ENCODE measurements at places on chromosomes 5 and 9.

GRCh38 chr9:97501972-97502221 is 431 bp downstream of the TMOD1 start:
- no peak for DNase-seq

DNA sequence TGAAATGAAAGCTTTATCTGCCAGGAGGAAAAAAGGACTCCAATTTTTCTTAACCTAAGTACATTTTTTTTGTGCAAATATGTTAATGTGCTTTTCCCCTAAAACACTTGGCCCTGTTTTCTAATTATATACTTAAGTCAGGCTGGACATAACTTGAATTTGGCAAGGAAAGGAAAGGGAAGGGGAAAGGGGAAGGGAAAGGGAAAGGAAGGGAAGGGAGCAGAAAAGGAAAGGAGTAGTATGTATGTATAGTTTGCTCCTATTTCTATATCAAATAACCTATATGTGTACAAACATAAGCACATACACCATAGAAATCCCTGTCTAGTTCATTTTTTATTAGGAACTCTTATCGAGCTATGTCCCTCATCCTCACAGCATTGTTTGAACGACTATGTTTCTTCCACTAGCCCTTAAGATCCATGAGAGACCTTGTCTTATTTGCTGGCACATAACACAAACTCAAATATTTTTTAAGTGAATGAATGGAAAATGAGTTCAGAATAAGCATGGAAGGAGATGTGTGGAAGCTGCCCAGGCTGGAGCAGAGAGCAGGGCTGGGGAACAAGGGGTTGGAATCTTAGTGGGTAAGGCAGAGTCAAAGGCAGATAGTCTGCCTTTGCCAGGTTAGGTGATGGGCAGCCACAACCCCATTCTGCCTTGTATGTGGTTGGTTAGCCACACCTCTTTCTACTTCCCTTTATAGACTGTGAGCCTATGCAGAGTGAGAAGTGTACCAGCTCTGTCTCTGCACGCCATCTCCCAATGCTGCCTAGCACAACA is 70.0 kb downstream of the KLHL3 start:
- DNase-seq = no peak

DNA sequence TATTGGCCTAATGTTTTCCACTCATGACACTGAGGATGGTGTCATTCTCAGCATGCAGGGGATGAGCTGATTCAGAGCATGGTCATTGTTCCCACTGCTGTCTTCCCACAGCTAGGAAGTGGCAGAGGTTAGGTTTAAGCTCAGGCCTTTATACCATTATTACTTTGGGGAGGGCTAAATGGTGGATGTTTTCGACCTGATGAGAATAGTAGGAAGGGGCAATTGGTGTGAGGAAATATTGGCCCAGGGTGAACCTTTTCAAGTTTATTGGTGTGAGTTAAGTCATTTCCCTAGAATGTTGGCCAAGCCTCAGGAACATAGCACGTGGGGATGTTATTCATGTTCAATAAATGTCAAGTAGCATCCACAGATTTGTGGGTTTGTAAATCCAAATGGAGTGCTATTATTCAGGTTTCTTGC is 59.6 kb downstream of the ARHGAP26 start:
- no peak for DNase-seq

- DNase-seq = no peak
These were observed 4.0 kb downstream of the TUT7 start for GRCh38 chr9:86350006-86350760.

- DNase-seq = no peak
These were observed 155.0 kb upstream of the MVB12B start for GRCh38 chr9:126171641-126172040.

DNA sequence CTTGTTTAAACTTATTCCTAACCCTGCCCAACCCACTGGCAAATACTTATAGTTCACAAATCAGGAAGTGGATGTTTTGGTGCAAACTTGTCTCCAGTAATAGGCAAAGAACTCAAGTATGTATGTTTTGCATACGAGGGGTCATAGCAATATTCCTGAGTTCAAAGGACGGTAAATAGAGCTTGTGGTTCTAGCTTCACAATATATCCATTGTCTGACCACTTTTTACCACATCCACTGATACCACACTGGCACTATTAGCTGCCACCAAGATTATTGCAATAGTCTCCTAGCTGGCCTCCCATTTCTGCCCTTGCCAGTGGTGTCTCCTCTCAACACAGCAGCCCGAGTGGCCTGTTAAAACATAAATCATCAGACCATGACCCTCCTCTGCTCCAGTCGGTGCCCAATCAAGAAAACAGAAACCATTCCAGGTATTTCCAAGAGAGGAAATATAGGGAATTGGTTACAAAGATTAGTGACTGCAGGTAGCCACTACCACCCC is 17.0 kb downstream of the GRXCR2 start:
- DNase-seq = no peak

DNA sequence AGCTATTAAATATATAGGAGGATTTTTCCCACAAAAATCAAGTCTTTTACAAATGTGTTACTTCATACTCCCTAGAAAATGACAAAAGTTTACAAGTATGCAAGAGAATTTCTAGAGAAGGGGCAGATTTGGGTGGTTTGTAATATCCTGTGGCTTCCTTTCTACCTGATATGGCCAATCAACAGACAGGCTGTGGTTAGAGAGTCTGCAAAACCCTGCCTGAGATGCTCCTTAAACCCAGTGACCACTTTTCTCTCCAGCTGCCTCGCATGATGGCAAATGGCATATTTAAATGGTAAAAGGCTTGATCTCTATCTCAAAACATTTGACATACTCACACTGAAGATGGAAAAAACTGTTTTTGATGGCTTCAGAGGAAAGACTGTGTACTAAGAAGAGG is 550.1 kb upstream of the ZNF462 start:
- DNase-seq = no peak

DNA sequence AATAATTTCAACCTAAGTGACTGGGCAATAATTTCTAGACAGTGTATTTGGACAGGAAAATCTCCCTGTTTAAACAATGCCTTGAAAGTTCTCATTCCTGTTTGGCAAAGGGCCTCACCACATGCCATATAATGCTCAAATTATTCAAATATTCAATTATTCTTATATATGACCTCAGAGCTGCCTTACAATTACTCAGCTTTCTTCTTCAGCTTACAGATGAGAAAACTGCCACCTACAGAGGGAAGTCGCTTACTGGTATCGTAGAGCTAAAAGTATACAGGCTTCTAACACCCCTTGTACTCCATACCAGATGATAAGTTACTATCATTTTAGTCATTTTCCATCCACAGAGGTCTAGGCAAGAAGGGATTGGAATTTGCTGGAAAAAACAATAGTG is 830.3 kb downstream of the BRINP1 start:
- DNase-seq = no peak

DNA sequence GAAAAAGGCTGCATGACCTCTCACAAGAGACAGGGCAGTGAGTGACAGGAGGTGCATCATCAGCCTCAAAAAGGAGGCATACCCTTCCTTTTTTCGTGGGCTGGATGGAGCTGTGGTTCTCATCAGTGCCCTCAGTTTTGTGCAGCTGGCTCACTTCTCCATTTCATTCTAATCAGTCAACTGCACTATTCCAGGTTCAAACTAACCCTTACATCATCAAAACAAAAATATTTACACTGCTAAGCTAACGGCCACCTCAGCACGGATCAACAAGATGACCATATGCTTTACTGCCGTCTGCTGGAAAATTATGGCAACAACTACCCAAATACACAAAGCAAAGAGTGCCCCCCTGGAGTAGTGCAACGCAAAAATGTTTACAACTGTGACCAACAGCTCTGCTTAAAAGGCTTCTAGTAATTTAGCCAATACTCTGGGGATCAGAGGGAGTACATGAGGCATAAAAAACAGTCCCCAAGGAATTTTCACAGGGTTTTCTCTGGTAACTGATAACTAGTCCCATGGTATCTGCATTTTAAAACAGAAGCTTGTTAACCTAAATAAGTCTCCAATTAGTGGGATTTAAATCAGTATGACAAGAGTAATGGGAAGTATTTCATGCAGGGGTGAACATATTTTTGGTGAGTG is 10.8 kb downstream of the KCNV2 start:
- peak; percentile 19 for DNase-seq

DNA sequence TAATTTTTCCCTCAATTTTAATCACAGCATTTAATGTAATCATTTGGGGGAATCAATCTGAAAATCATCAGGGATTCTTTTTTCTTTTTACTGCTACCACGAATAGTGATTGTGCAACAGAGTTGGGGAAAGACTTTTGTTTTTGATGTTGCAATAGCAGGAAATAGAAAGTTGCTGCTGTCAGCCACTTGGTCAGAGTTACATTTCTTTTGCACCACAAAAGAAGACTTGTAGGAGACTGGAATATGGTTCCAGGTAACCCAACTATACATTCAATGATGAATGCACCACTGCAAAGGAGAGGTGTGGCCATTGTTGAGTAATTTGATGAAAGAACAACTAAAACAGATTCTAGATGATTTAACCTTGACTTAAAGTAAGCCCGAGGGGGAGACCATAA is 46.3 kb upstream of the PALM2AKAP2 start:
- DNase-seq = no peak

DNA sequence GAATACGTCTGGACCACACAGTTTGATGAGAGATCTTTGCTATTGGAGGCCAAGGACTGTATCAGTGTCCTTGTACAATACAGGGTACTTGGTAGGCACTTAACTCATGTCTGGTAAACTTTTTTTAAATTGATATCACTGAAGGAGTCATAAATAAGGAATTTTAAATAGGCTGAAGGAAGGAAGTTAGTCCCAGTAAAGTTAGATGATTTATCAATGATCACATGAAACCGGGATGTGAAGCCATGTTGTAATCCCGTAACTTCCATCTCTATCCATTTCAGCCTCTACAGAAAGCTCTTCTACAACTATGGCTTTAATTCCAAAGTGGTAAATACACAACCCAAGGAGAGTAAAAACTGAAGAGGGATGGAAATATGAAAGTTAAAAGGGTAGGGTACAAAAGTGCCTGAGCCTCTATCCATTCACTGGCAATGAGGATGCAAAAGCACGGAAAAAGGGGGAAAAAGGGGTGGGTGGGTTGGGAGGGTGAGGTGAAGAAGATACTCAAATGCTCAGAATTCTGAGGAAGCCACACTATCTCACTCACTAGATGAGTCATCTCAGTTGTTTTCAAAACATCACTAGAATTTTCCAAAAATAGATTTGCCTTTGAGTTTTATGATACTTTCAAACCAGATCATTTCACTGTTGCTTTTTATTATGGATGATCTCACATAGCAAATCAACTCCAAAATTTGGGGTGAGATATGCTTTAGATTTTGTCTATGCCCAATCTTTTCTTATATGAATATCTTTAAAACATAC is 1053.5 kb downstream of the NR2F1-AS1 start:
- DNase-seq = no peak

- DNase-seq = no peak
These were observed 82.0 kb downstream of the ADGRV1 start for GRCh38 chr5:90640484-90641059.

DNA sequence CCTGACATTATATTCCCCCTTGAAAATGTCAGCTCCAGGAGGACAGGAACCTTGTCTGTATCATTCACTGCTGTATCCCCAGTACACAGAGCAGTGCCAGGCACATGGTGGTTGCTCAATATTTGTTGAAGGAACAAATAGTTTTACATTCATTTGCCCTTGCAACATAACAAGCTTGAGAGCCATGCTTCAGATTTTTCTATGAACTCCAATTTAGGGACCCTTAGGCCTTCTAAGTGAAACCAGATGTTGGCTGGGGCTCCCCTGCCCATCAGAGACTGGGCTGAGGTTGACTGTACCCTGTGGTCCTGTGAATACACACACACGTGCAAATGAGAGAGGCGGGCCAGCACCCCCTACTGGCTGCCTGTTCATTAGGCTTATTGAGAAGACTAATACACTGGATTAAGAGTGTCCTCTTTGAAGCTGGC is 214.9 kb upstream of the WWC1 start:
- DNase-seq = no peak

DNA sequence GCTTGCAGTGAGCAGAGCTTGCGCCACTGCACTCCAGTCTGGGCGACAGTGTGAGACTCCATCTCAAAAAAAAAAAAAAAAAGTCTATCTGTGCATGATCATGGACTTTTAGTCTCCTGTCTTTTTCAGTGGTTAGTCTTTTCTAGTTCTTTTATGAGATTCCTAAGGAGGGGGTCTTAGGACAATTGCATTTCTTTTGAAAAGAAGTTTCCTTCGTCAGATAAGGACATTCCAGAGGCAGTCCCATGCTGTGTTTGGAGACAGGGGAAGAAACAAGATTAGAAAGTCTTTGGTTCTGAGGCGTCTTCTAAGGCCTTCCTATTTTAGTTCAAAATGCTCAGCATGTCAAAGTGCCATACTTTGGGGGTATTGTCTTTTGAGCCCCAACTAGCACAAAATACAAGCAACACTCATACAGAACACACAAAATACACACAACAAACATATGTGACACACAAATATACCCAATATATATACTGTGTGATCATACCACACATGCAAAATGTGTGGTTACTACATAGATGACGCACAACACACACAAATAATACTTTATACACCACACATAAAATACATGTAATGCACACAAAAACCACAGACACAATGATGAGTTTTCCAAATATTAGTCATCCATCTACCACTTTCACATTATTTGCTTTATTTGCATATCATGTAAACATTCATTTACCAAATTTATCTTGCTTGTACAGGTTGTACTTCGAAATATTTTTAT is 394.5 kb downstream of the SPATA31D1 start:
- no peak for DNase-seq

DNA sequence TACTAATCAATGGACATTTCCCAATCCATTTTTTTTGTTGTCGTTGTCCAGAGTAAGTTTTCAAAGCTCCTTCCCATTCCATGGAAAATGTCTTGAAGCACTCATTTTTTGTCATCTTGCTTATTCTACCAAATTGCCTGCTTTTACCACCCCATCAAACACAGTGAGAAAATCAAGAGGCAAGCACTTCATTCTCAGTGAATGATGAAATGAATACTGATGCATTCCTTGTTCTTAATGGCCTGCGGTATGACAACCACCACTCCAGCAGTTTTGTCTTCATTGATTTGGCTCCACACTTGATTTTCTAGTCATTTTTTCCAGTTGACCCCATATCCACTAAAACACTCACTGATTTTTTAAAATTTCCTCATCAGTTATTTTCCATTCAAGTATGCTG is 193.5 kb upstream of the ANKH start:
- no peak for DNase-seq

DNA sequence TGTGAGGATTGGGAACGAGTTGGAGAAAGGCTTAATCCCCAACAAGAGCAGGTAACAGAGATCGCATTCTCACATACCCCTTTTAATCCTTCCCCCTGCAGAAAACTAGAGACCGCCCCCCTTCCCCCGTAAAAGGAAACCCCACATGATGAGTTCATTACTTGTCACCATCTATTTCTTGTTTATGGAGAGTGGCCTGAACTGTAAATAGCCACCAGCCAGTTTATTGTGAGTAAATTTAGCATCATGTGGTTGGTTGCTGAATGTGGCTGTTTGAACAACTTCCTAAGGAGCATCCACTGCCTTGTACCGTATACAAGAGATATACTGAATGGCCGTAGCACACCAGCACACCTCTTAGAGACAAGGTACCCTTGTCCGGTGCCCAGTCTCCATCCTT is 62.1 kb downstream of the TJP2 start:
- DNase-seq = no peak
